ENCODE measurements at places on chromosomes 12 and 14.

- no peak for DNase-seq
Observed at GRCh38 chr12:121301876-121302275, 5.4 kb upstream of the CAMKK2 start.

DNA sequence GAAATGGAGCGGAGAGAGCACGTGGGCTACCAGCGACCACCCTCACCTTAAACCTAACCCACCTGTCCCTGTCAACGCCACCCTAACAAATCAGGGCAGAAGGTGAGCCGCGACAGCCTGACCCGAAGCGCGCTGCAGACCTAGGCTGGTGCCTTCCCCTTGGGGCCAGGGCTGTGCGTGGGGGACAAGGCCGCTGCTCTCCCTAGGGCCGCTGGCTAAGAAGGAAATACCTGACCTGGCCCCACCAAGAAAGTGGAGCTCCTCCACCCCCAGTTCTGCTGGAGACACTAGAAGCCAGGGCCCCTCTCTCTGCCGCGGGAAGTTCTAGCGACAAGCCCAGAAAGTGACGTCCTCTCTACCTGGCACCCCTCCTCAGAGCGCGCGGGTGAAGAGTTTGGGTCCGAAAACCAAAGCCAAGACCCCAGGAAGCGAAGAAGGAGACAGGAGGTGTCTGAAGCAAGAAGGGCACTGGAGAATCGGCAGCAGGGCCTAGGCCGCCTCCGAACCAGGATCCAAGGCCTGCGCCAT is 7.5 kb downstream of the SIX1 start:
- DNase-seq, result no peak

- DNase-seq, result no peak
Observed at GRCh38 chr12:116933091-116933490, 22.3 kb downstream of the FBXW8 start.

DNA sequence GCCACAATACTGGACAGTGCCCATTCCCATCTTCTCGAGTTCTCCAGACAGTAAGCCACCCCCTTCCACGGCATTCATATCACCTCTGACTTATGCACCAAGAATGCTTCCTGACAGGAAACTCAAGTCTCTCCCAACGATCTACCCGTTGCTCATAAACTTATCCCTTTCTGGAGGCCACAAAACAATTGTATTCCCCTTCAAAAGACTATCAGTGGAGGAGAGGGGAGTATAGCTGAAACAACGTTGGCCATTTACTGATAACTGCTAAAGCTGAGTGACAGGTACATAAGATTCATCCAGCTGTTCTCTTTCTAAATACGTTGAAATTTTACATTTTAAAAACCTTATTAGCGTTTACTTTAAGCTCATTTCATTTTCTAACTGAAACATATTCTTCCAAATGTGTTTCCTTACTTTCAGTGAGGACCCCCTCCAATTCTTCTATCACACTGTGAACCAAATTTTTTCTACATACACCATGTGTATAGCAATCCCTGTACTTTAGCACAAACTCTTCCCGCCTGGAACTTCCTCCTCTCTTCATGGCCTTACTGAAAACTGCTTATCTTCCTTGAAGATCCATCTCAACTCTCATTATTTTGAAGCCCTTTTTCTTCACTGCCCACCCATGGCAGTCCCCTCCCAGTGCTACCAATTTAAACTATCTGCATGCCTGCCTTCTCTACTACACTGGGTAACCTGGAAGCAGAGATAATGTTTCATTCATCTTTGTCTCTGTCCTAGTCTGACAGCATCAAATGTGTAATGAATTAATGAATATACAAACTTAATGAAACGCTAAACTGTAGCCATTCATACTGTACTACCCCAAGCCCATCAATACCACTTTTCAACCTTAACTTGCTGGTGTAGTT is 28.8 kb downstream of the ATXN2 start:
- no peak for DNase-seq

GRCh38 chr12:127550271-127550670 is 716.7 kb upstream of the TMEM132C start:
- DNase-seq, result no peak

DNA sequence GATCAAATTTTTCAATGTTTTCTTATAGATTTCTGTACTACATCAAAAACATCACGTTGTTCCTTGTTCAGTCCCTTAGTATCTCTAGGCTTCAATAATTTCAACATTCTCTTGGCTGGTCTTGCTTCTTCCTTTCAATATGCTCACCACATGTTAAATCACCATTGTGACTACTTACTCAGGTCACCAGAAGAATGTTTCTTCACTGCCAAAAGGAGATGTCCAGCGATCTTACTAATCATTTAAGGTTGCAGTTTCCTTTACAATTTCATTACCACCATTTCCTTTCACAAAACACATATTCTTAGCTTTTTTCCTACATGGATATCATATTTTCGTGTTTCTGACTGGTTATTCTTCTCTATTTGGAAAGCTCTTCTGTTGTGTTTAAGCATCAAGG is 363.8 kb downstream of the NAV3 start:
- no peak for DNase-seq

DNA sequence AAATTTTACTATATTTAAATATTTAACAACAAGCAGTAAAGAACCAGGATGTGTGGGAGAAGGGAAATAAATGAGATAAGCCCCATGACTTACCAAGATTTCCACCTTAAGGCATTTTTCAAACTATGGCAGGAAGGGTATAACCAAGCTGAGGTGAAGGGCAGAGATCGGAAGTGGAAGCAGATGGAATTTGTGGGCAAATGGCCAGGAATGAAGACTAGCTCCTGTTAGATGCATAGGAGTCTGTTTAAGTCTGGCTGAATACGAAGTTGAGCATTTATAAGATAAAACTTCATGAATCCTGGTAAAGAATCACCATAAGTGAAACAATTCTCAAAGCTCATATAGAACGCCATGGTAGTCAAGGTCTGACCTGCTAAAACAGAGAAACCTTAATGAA is 163.5 kb downstream of the DIO2 start:
- no peak for DNase-seq

Measured in activated gamma-delta T cell treated with anti-CD3 and anti-CD28 coated beads, Interleukin-2, amount 50 U/mL, for 16 hours (primary cell).